ENCODE measurements at places on chromosomes 1 and 21. TPM values are rescaled to one million over a fixed set of nuclear protein-coding genes. Genes with fewer than 3 reads are reported as not detected.

RPE65 gene
- not detected for total RNA-seq

KRTAP19-1 gene
- not detected for total RNA-seq

- no peak for DNase-seq
These were observed 71.7 kb upstream of the TMPRSS2 start for GRCh38 chr21:41579692-41580091.

- no peak for DNase-seq
These were observed 6.9 kb upstream of the SLC35D1 start for GRCh38 chr1:67060811-67061218.

- DNase-seq, result no peak
These were observed 5.1 kb downstream of the NT5C1A start for GRCh38 chr1:39666772-39667171.

DNA sequence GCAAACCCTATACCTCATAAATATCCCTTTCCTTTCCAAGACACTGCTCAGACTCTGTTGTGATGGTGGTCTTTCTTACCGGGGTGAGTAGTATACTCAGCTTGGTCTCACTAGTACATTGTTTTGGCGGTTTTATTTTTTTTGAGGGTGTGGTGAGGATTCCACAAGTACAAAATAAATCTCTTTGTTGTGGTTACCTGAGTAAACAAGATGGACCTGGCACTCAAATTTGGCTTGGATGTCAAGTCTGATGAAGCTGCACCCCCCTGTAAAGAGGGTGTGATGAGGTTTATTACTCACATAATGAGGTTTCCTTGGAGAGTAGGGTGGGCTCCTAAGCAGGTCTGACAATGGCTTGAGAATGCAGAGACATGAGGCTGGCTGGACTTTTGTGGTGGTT is 68.2 kb upstream of the KCNJ6 start:
- no peak for DNase-seq

DNA sequence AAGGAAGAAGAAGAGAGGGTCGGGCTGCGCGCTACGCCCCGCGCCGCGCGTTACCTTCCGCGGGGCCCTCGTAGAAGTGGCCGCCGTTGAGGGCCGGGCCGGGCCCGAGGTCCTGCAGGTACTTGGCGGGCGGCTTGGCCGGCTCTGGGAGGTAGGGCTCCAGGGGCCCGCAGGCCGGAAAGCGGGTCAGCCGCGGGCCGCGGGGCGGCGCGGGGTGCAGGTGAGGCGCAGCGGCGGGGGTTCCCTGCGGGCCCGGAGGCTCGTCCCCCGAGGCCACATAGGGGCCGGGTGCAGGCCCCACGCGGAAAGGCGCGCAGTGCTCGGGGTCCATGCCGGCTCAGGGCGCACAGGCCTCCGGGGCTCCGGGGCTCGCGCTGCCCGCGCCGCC is 196 bp downstream of the ALX3 start:
- no peak for DNase-seq

- DNase-seq, result no peak
These were observed 12.1 kb downstream of the CGN start for GRCh38 chr1:151523326-151523725.

DMRTA2 gene
- total RNA-seq, result not detected

DNA sequence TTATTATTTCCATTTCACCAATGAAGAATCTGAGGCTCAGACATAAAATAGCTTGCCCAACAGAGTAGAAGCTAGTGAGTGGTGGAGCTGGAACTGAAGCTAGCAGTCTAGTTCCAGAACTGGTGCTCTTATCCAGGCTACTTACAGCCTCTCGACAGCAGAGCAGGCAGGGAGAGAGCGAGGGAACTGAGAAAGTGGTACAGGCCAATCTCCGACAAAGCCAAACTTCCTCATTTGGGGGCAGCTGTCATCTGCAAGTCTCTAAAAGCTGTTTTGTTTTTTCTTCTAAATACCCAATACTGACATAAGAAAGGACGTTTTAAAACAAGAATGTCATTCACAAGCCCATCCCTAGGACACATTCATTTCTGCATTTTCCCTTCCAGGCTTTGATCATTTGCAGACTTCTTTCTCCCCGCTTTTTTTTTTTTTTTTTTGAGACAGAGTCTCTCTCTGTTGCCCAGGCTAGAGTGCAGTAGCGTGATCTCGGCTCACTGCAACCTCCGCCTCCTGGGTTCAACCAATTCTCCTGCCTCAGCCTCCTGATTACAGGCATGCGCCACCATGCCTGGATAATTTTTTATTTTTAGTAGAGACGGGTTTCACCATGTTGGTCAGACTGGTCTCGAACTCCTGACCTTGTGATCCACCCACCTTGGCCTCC is 20.0 kb downstream of the YIPF1 start:
- no peak for DNase-seq

GRCh38 chr1:208189716-208190115 is 54.5 kb downstream of the PLXNA2 start:
- DNase-seq, result no peak

DNA sequence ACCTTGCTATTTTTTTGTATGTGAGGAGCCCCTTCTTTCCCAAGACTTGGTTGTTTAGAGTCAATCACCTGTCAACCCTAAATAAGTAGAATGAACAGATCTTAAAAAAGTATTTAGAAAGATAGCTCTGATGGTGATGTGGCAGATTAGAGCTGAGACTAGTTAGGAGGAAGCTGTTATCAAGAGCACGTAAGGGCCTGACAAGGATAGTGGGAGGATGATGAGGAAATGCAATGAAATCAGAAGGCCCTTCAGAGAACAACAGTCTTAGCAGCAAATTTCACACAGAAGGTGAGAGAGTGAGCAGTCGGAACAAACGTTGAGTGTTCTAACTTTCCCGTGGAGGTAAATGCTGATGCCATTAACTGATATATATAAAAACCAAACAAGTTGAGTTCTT is 15.9 kb upstream of the S1PR1 start:
- no peak for DNase-seq

- DNase-seq, result no peak
These were observed 19.7 kb upstream of the PGBD2 start for GRCh38 chr1:248886237-248886895.

KIAA1614 gene
- total RNA-seq, result 8.4 TPM

GRCh38 chr1:26153966-26154532 is 4.8 kb upstream of the FAM110D start:
- no peak for DNase-seq

DNA sequence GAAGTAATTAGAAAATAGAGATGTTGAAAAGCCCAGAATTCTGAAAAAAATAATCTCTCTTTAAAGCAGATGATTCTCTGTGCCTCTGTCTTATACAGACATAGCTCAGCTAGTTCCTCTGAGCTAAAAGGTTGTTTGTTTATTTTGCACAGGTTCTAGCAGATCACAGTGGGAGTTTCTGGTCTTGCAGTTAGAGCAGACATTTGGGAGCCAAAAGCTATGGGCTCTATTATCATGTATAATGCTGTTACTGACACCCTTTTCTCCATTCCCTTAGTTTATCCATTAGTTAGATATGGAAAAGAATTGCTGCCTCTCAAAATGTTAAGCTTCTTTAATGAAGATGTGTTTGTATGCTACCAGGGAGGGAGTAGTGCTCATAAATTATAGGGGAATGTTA is 20.5 kb upstream of the CD55 start:
- DNase-seq, result no peak

LIN28A gene
- not detected for total RNA-seq

RGS8 gene
- not detected for total RNA-seq

NCAM2 gene
- total RNA-seq, result 135 TPM

- no peak for DNase-seq
These were observed at the start of gene MIXL1 for GRCh38 chr1:226223157-226223785. Gene MIXL1, plus strand, starts transcription at chr1:226223664. Its CDS starts 18 bp downstream, at chr1:226223682.

DNA sequence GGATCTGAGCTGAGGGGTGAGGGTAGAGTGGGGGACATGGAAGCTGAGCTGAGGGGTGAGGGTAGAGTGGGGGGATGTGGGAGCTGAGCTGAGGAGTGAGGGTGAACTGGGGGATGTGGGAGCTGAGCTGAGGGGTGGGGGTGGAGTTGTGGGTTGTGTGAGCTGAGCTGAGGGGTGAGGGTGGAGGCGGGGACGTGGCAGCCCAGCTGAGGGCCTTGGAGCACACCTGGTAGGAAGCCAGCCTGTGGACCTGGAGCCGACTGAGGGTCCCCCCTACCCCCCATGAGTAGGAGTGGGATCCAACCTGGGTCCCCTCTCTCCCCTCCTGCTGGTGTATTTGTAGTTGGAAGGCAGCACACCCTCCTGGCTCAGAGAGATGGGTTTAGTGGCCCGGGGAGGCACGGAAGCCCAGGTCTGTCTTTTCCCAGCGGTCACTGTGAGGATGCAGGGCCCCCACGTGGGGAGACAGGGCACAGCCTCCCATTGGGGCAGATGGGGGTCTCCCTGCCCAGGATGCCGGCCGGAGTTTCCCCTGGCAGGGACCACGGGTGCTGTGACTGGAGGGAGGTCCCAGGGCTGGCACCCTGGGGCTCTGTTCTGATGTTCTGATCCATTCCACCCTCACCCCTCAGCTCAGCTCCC is 13.2 kb upstream of the NPHP4 start:
- no peak for DNase-seq

SLC27A3 gene
- total RNA-seq, result 11.9 TPM

DNA sequence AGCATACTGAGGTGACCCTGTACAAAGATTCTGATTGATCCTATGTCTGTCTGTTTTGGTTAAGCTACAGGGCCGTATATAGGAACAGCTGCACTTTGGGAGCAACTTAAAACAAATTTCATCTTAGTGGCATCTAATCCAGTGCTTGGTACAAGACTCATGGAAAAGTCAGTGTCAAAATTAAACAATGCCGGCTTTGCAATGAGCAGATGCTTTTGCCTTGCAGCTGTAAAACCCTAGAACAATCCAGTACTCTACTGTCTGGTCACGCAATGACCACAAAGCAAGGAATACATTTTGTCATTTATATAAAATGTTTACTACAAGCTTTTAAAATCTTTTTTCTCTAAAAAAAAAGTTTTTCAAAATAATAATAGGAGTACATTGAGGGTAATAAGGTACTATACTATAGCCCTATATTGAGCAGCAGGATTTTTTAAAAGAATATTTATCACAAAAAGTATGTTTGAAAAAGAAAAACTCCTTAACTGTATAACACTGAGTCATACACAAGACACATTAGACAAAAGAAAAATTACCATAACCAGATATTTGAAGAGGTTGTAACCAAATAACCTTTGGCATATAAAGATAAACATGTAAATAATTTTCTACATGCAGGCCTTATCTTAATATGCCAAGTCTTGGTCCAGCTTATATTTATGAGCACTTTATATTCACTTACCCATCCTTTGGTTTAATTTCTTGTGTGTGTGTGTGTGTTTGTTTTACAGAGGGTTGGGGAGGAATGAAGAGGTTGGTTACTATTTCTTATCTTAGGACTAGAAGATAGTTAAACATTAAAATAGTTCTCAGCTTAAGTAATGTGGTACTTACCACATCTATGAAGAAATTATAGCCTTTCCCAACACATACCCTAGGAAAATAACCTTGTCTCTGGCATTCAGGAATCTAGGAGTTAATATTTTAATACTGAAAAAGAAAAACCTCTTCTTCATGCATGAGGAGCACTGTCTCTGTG is 262.3 kb downstream of the FAF1 start:
- DNase-seq, result no peak

GRCh38 chr1:210792250-210793102 is 341.5 kb downstream of the KCNH1 start:
- no peak for DNase-seq

GRCh38 chr1:223748773-223749733 is 36.7 kb downstream of the CAPN2 start:
- DNase-seq, result no peak

OLFML2B gene
- 66.7 TPM for total RNA-seq

DNA sequence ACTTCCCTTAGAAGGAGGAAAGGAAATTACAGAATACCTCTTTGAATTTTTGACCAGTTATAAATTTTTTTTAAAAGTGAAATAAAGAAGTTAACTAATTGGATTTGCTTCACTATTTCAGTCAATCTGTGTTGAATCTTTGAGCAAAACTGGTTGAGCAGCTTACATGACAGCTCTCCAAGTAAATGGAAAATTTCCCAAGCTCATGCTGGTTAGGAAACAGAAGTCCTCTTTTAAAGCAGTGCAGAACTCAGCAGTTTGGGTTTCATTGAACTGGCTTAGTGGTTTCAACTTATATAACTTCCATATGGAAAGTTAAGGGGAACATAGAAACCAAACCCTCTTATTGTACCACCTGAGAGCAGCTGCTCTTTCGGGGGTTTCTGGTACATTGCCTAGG is 250.5 kb downstream of the PDE4B start:
- no peak for DNase-seq

HRNR gene
- not detected for total RNA-seq

- no peak for DNase-seq
These were observed 43.2 kb downstream of the RCSD1 start for GRCh38 chr1:167673265-167673664.

S100A2 gene
- total RNA-seq, result 11.7 TPM

DNA sequence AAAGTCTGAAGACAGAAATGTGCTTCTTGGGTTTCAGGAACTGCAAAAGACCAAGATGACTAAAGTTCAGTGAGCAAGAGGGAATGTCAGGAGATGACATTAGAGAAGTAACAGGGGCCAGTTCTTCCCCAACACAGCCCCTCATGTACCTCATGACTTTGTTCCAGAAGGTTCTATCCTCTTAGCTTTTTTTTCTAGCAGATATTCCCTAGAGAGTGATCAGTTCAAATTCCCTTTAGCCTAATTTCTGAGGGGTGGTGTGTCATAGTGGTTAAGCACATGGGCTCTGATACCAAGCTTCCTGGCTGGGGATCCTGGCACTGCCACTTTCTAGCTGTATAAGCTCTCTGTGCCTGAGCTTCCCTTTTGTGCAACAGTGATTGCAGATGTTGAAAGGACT is 108.0 kb downstream of the LBR start:
- no peak for DNase-seq

LAD1 gene
- 0.16 TPM for total RNA-seq

RIPPLY3 gene
- 0.21 TPM for total RNA-seq

SHISAL2A gene
- not detected for total RNA-seq

PRKAA2 gene
- total RNA-seq, result 2.0 TPM

CCDC30 gene
- 3.3 TPM for total RNA-seq

DNA sequence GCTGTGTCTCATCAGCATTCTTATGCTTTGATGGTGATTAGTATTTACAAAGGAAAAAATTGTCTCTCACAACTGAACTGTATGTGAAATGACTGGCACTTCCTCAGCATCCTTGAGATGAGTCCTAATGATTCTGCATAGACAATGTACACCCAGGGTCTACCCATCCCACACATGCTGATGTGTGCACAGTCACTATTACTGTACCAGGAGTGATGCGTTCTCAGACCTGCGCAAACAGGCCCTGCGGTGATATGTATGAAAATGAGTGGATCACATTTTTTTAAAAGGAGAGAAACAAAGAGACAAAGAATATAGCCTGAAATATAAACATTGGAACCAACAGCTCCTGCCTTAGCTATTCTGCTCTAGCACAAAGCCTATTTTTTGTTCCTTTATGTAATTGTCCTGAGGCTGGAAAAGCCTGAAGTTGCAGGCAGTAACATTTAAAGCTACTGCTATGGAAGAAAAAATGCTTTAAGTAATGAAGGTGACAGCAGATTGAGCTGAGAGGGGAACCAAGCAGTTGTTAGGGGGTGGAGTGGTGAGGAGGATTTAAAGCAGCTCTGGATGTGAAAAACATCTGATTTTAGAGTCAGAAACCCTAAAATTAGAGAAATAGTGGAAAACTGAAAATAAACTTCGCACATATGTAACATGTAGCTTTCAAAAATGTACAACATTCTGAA is 5.5 kb downstream of the RCAN1 start:
- DNase-seq, result no peak

SPRR2E gene
- total RNA-seq, result not detected
